ACHN (cell line): ENCODE measurements at places on chromosomes 3 and 15.

DNA sequence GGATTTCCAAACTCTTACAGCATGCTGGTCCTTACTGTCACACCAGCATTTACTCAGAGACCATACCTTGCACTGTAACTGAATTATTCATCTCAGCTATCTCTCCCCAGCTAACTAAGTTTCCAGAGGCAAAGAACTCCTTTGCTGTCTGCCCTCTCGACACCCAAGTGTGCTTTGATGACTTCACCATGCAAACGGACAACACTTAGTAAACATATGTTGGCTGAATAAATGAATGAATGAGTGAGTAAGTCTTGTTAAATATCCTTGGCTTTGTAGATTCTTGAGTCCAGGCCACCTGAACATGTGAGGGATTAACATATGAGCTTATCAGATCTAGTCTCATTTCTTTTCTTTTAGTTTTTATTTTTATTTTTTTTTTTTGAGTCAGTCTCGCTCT is 138.2 kb downstream of the PLD1 start:
- no peak for DNase-seq

GRCh38 chr15:83913034-83913632 is 259.2 kb downstream of the ADAMTSL3 start:
- no peak for DNase-seq

DNA sequence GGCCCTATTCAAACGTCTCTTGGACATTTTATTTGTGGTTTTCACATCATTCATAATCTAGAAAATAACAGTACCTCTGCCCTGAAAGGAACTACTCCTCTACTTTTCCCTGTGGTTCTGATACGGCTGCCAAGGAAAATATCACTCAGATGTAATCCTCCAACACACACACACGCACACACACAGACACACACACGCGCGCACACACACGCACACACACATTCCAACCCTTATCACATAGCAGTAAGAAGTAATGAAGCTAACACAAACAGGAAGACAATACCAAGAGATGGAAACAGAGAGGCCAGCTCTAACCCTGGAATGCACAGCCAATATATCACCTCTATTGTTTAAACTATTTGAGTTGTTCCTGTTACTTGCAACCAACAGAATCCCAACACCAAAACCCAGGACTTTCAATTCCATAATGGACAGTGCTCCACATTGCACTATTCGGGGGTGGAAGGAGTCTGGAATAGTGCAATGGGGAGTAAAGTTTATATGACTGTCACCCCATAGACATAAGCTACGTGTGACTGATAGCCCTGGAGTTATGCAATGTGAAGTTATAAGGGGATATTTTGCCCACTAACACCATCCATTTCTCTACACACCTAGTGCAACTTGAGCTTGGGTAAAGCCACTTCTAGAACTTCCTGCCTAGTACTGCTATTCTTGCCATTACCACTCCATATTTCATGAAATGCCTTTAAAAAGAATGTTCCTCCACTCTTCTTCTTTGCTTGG is 71.3 kb upstream of the FNDC3B start:
- DNase-seq, result no peak

DNA sequence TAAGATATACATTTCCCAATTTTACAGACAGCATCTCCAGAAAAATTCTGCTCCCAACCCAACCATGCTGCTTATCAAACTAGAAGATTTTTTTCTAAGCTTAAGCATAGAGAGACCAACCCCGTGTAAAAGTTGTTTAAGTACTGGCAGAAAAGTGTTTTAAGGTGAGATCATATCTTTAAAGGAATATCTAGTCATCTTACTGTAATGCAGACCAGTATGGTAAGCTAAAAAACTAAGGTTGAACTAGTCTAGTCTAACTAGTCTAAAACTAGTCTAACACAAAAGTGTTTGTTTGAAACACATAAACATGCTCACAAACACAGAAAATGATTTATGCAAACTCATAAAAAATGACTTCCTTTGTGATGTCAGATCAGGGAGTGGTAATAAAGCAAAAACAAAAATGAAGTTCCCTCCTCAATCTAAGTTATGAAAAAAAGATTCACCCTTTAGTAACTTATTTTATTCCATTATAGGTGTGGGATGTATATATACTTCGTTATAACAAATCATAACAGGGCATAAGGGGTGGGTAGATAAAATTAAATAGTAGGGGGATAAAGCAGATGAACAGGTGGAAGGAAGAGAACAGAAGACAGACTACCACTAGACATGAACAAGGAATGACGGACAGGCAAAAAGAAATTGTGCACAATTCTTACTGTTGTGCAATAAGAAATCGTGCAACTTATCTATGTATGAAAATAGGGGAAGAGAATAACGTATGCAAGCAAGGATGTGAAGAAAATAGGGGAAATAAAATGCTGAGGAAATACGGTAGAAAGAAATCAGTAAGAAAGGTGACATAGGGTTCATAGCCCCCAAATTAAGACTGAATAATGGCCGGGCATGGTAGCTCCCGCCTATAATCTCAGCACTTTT is 10.0 kb downstream of the MYO5A start:
- DNase-seq, result no peak

DNA sequence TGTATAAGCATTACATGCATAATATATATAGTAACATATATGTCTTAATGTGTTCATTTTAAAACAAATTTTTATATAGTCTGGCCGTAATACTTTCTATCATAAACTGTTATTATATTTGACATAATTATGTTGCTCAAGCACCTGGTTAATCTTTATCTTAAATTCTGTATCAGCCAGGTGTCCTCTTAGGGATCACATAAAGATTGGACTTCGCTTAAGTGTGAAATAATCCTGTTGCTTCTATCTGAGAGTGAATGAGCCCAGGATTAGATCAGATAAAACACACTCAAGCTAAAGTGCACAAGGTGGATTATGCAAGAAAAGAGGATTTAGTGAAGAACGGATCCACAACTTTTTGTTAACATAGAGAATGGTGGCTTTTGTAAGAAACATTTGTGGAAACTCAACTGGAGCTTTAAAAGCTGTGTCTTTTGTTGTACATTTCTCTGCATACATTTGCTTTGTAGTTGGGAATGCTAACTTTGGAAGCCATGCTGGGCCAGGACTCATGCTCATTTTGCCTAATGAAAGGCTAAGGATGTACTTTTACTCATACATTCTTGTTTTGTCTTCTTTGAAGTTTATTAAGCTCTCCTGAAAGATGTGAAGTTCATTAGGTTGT is 437.8 kb downstream of the ZIC1 start:
- DNase-seq, result no peak

DNA sequence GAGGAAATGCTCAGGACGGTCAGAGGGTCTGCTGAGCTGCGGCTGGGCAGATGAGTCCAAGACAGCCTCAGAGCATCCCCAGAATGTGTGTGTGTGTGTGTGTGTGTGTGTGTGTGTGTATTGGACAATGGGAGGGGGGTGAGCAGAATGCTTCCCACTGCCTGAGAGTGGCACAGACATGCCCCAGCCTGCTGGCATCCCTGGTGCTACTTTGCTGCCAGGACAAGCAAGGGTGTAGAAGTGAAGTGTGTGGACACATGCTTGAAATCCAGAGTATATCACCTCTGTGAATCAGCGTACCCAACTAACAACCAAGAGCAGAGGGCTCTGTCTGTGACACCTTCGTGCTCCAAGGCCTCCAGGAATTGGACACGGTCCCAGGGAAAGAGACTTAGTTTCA is 76.3 kb downstream of the SLC9A9 start:
- no peak for DNase-seq

GRCh38 chr3:47014036-47014435 is 34.6 kb downstream of the NBEAL2 start:
- no peak for DNase-seq
